Stimulated activated naive CD4-positive, alpha-beta T cell treated with Interleukin-2 at 50 U/mL for 16 hours (primary cell): ENCODE measurements at places on chromosomes 5 and 9.

GRCh38 chr5:34916518-34916917, 1.0 kb downstream of the BRIX1 start:
- no peak for DNase-seq

DNA sequence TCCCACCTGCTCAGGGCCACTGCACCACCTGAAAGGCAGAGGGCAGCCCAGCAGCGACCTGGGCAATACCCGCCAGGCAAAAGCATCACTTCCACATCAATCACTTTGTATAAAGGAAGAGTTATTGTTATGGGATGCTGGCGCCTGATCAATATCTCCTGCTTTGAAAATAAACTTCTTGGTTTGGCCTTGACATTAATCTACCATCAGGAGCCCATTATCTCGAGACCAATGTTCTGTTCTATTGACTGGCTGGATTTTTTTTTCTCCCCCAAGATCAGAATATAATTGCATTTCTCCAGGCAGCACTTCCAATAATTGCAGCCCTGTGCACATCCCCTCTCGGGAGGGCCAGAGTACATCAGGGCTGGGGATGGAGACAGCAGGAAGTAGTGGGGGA, 44.4 kb upstream of the SAP30L start:
- DNase-seq: no peak

GRCh38 chr9:18910916-18911315, 122.1 kb downstream of the SAXO1 start:
- no peak for DNase-seq

GRCh38 chr5:122401976-122402725, 90.1 kb downstream of the SNCAIP start:
- no peak for DNase-seq

GRCh38 chr9:28981129-28981528, 1407.8 kb upstream of the C9orf72 start:
- no peak for DNase-seq

- DNase-seq: no peak
Observed at GRCh38 chr5:39466846-39467245, 42.1 kb upstream of the DAB2 start.

DNA sequence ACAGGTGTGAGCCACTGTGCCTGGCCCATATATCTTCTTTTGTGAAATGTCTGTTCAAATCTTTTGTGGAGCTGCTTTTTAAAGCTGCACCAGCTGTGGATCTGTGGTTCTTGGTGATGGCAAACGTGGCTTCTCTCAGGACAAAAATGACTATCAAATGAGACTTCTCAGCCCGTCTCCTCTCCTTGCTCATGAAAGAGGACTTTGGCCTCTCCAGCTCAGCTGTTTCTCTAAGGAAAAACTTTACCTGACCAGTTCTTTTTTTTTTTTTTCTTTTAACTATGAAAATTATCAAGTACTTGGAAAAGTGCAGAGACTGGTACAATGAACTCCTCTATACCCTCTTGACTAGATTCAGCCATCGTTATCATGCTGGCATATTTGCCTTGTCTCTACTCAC, 44.8 kb downstream of the RALGPS1 start:
- no peak for DNase-seq
